ENCODE measurements at places on chromosomes 5 and 9. TPM values are rescaled to one million over a fixed set of nuclear protein-coding genes. Genes with fewer than 3 reads are reported as not detected.

Gene NNT
- total RNA-seq = 113 TPM

Gene SLC34A1
- 166 TPM for total RNA-seq

Gene TOR1B
- total RNA-seq = 21.1 TPM

Gene FGF1
- total RNA-seq = 10.2 TPM

Gene C5orf63
- total RNA-seq = 6.2 TPM

Gene CTXN3
- 0.47 TPM for total RNA-seq

Gene ZNF484
- total RNA-seq = 18.8 TPM

Gene SLC36A2
- 6.4 TPM for total RNA-seq

Gene CDH18
- total RNA-seq = 2.6 TPM

Measured in metanephros (tissue), 2 donors.